ENCODE measurements at places on chromosomes 1 and 21. TPM values are rescaled to one million over a fixed set of nuclear protein-coding genes. Genes with fewer than 3 reads are reported as not detected.
A peak's percentile ranks its signal among the peaks of the same experiment; 100 is the strongest.

OR2T8 gene
- not detected for total RNA-seq

ADSS2 gene
- total RNA-seq = 40.8 TPM

HSPB7 gene
- total RNA-seq = 1.1 TPM

JAM2 gene
- total RNA-seq = 3.7 TPM

EDN2 gene
- total RNA-seq = 13.5 TPM

AMPD1 gene
- 1.4 TPM for total RNA-seq

ZYG11A gene
- 0.05 TPM for total RNA-seq

CELA3B gene
- total RNA-seq = 16.7 TPM

COL8A2 gene
- 2.1 TPM for total RNA-seq

DNA sequence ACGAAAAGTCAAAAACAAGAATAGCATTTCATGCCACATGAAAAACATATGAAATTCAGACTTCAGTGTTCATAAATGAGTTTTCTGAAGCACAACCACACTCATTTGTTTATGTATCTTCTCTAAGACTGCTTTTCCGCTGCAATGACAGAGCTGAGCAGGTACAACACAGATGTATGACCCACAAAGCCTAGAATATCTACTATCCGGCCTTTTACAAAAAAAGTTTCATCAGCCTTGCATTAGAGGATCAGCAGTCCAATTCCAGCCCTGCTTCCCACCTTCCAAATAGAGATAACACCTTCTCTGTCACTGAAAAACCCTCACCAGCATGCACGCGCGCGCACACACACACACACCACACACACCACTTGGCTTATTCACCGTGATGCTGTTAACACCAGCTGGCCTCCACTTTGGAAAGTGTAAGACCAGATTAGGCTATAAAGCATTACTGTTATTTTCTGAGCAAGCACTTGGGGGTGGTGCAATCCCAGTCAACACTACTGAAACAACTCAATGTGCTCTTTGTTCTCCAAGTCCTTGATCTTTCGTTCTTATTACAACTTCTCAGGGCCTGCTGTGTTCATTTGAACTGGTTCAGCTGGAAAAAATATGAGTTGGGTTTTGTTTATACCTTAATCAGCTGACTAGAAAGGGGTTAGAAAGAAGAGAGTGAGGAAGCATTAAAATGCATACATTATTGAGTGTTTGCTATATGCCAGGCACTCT lies 90.0 kb downstream of the GLUL start:
- H3K4me3 ChIP-seq = no peak overlapping the region
- peak overlapping the region; percentile 57 for H3K27ac ChIP-seq
- H3K4me1 ChIP-seq = peaks cover 13% of the 10 kb centered on the region
- DNase-seq = peak; percentile 68
- H3K36me3 ChIP-seq = no peaks in the 10 kb centered on the region
- H3K27me3 ChIP-seq = no peaks in the 10 kb centered on the region

- H3K4me1 ChIP-seq = no peaks in the 10 kb centered on the region
- H3K27ac ChIP-seq = no peak overlapping the region
- H3K4me3 ChIP-seq = no peak overlapping the region
- no peaks in the 10 kb centered on the region for H3K36me3 ChIP-seq
- DNase-seq = no peak
- H3K27me3 ChIP-seq = no peaks in the 10 kb centered on the region
Measured at GRCh38 chr1:4564051-4564450, 90.4 kb upstream of the AJAP1 start.

GRCh38 chr1:212692774-212693644 lies 6.6 kb downstream of the BATF3 start:
- no peak overlapping the region for H3K4me3 ChIP-seq
- DNase-seq = no peak
- H3K27ac ChIP-seq = no peak overlapping the region
- H3K4me1 ChIP-seq = no peaks in the 10 kb centered on the region
- H3K36me3 ChIP-seq = no peaks in the 10 kb centered on the region
- H3K27me3 ChIP-seq = peaks cover 18% of the 10 kb centered on the region

- no peaks in the 10 kb centered on the region for H3K27me3 ChIP-seq
Measured at GRCh38 chr1:232675260-232675659, 45.3 kb upstream of the SIPA1L2 start.

GRCh38 chr1:54549181-54549924 lies 1.3 kb downstream of the ACOT11 start:
- no peak for DNase-seq
- H3K4me3 ChIP-seq = no peak overlapping the region
- H3K27me3 ChIP-seq = no peaks in the 10 kb centered on the region
- H3K27ac ChIP-seq = no peak overlapping the region
- H3K36me3 ChIP-seq = no peaks in the 10 kb centered on the region

- no peaks in the 10 kb centered on the region for H3K4me1 ChIP-seq
- no peak for DNase-seq
- no peak overlapping the region for H3K27ac ChIP-seq
- H3K4me3 ChIP-seq = no peak overlapping the region
- no peaks in the 10 kb centered on the region for H3K27me3 ChIP-seq
Measured at GRCh38 chr1:50289495-50289894, 133.7 kb downstream of the DMRTA2 start.

DNA sequence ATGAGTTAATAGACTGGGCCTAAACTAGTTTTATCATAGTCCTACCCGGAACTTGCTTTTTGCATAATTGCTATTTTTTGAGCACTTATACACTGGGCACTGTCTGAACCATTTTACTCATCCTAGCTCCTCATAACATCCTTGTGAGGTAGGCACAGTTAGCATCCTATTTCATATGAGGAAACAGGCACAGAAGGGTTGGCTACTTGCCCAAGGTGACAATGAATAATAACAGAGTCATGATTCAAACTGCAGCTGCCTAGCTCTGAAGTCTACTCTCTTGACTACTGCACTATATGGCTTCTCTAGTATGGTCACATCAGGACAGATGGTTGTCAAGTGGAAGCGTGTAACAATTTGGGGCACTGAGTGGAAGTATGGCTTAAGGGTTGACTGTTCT lies 18.2 kb upstream of the RC3H1 start:
- H3K4me3 ChIP-seq = no peak overlapping the region
- H3K27ac ChIP-seq = no peak overlapping the region
- H3K4me1 ChIP-seq = no peaks in the 10 kb centered on the region
- H3K27me3 ChIP-seq = no peaks in the 10 kb centered on the region

DNA sequence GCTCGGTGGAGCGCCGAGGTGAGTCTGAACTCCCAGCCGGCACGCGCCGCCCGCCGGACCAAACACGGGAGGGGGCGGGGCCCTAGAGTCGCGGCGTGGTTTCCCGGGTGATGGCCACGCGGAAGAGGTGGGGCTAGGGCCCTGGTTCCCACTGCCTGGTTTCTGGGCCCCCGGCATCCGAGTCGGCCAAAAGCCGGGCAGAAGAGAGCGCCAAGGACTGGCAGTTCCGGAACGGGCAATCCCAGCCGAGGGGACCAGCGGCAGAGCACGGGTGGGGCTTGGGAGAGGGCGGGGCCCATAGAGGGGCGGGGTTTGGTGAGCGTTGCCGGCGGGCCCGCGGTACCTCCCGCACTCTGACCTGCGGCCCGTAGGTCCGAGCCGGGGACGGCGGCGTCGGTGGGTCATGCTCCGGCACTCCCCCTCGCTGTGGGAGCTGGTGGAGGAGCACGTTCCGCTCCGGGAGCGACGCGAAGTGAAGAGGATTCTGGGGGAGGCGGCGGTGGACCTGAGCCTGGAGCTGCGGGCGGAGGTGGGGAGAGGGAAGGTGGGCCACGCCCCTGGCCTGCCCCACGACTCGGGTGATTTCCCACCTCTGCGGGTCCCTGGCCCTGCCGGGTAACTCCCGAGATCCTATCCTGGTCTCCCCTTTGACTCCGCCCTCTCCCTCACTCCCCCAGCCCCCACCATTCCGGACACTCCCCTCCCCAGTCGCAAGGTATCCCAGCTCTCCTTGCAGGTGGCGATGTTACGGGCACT lies at the start of gene CCDC24:
TSS of gene CCDC24 (plus strand) at position 124 of the 756 bp plus-strand sequence. CDS start at position 404, 280 bp downstream.
- DNase-seq = peak; percentile 89
- H3K36me3 ChIP-seq = no peaks in the 10 kb centered on the region
- H3K27me3 ChIP-seq = no peaks in the 10 kb centered on the region
- peak within 1 kb of the TSS; percentile 76 for H3K4me3 ChIP-seq
- H3K4me1 ChIP-seq = no peaks in the 10 kb centered on the region

GRCh38 chr1:22805672-22806038 lies 95.0 kb downstream of the EPHB2 start:
- H3K36me3 ChIP-seq = no peaks in the 10 kb centered on the region
- no peaks in the 10 kb centered on the region for H3K27me3 ChIP-seq
- H3K4me3 ChIP-seq = no peak overlapping the region
- H3K27ac ChIP-seq = no peak overlapping the region

All from colonic mucosa (tissue), 4 donors.